ENCODE measurements at places on chromosomes 5 and 9. TPM values are rescaled to one million over a fixed set of nuclear protein-coding genes. Genes with fewer than 3 reads are reported as not detected.
A peak's percentile ranks its signal among the peaks of the same experiment; 100 is the strongest.

DNA sequence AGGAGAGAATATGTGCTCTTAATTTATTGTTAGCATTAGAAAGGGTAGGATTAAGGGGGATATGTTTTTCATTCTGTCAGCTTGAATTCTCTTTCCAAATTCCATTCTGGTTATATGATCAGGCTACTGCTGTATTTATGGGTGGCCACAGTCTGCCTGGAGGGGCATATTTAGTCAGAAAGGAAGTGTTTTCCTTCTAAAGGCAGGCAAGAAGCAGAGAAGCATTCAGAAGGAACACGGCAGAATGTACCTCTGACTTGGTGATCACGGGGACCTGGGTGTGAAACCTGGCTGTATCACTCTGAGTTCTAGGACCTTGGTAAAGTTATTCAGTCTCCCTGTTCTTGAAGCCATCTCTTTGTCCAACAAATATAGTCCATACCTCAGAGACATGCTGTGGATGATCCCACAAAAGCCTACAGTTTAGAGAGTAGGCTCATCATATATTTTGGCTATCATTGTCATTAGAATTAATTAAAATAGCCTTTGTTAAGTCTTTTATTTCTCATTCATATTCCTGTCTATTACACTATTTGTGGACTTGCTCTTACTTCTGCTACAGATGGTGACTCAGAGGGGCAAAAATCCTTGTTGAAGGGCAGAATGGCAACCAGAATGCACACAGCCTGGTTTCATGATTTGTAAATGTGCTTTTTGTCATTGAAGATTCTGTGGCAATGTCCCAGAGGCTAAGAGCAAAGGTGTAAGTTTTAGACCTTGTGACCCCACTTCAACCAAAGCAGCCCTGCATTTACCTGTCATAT, 2.7 kb downstream of the TNC start:
- H3K36me3 ChIP-seq, result no peaks in the 10 kb centered on the region
- peaks cover 73% of the 10 kb centered on the region for H3K27me3 ChIP-seq
- no peaks in the 10 kb centered on the region for H3K4me1 ChIP-seq
- H3K4me3 ChIP-seq, result no peak overlapping the region

DNA sequence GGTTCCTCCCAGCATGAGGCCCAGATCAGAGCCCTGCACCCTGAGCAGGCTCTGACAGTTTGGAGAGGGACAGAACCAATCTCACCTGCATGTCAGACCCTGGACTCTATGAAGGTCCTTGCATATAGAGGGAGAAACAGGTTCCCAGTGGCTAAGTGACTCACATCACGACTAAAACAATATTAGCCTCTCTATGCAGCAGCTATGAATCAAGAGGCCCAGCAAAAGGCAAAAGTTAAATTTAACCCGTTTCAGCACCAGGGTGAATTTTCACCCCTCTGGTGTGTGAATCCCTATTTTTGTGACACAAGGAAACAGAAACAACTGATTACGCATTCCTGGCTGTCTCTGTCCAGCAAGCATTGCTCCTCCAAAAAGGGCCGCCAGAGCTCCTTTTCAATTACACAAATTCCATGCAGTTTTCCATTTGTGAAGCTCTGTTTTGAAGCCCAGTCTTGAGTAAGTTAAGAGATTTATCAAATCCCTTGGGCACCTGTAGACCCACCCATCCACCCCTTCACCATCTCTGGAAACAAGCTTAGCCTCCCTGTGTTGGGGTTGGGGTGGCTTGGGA, 136.6 kb downstream of the GABBR2 start:
- H3K27ac ChIP-seq, result no peak overlapping the region
- H3K4me3 ChIP-seq, result no peak overlapping the region
- H3K36me3 ChIP-seq, result no peaks in the 10 kb centered on the region
- H3K27me3 ChIP-seq, result peaks cover 14% of the 10 kb centered on the region
- peaks cover 14% of the 10 kb centered on the region for H3K4me1 ChIP-seq

DNA sequence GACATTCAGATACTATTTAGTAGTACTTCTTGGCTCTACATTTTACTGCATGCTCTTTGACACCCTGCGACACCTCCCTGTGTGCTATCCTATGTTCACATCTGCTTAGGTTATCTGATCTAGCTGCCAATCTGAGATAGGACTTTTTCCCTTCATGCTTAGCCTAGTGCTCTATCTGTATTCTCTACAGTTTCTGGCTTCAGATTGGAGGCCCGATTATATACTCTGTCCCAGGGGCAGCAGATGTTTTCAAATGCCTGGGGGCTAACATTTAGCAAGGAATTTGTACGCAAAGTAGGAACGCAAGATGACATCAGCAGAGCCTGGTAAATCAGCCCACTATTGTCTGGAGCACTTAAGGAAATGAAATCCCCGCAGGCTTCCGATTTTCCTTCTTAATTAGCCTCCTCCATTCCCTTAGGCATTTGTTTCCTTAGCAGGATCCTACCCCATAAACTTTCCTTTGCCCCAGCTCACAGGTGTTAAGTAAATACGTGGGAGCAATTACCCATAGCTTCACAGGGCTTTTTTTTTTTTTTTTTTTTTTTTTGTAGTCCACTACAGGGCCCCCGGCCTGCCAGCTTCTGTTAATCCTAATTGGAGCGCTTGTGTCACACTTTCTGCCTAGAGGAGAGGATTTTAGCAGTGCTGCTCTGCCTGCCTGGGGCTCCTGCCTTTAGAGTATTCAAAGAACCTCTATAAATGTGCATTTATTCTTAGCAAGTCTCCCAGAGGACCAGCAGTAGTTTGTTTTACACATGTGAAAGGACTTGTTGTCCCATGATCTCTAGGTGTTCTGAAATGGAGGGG, 61.1 kb upstream of the LPAR1 start:
- no peaks in the 10 kb centered on the region for H3K36me3 ChIP-seq
- H3K27ac ChIP-seq, result no peak overlapping the region
- no peak overlapping the region for H3K4me3 ChIP-seq

GRCh38 chr9:121853617-121854395, 202.4 kb downstream of the DAB2IP start:
- no peak overlapping the region for H3K27ac ChIP-seq
- H3K36me3 ChIP-seq, result no peaks in the 10 kb centered on the region
- H3K4me3 ChIP-seq, result no peak overlapping the region
- DNase-seq, result no peak

DNA sequence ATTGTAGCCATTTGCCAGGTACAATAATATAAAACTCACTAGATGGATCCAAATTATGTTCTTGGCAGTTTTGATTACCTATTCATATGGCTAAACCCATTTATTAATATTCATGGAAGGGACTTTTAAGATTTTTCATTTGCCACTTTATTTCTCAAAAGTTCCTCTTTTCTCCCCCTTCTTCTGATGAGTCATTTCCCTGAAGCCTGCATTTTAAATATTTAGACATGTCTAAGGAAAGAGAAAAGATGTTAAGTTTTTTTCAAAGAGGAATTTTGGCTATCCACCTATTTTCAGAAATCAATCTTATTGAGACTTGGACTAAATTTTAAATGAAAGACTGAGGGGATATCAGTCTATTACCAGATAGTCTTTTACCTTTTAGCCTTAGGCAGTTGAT, 1189.4 kb downstream of the EFNA5 start:
- no peak overlapping the region for H3K27ac ChIP-seq
- no peak for DNase-seq
- H3K4me1 ChIP-seq, result no peaks in the 10 kb centered on the region
- no peak overlapping the region for H3K4me3 ChIP-seq

- H3K27ac ChIP-seq, result no peak overlapping the region
- no peaks in the 10 kb centered on the region for H3K27me3 ChIP-seq
- no peaks in the 10 kb centered on the region for H3K4me1 ChIP-seq
- no peak for DNase-seq
Measured at GRCh38 chr5:153753645-153754432, 263.4 kb downstream of the GRIA1 start.

DNA sequence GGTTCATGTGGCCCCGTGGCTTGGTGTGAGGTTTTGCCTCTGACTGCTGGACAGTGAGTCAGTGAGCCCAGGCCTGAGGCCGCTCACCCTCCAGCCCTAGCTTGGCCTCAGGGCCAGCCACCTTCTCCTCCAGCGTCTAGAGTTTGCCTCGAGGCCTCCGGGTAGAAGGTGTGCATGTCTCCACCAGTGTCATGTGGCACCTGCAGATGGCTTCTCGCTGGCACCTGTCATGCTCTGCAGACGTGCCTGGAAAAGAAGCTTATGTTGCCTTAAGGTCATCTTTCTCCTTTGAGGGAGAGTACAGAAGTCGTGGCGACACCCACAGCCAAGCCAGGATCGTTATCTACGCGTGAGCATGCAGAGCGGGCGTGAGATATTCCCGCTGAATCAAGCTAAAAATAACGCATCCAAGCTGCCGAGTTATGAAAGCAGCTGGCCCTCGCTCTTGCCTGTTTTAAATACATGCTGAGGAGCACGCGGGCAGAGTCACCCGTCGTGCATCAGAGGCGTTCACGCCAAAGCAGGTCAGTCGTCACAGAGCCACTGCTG, 79.7 kb upstream of the FCN2 start:
- H3K27me3 ChIP-seq, result no peaks in the 10 kb centered on the region
- no peak for DNase-seq
- no peak overlapping the region for H3K4me3 ChIP-seq
- no peaks in the 10 kb centered on the region for H3K4me1 ChIP-seq
- H3K27ac ChIP-seq, result no peak overlapping the region

- H3K27ac ChIP-seq, result no peak overlapping the region
- H3K4me3 ChIP-seq, result no peak overlapping the region
- H3K36me3 ChIP-seq, result no peaks in the 10 kb centered on the region
- no peaks in the 10 kb centered on the region for H3K4me1 ChIP-seq
- no peak for DNase-seq
- no peaks in the 10 kb centered on the region for H3K27me3 ChIP-seq
Measured at GRCh38 chr5:41275813-41276512, 62.6 kb upstream of the C6 start.

- peak; percentile 7 for DNase-seq
- no peak overlapping the region for H3K4me3 ChIP-seq
- H3K27ac ChIP-seq, result peak overlapping the region; percentile 76
- peaks cover 25% of the 10 kb centered on the region for H3K36me3 ChIP-seq
Measured at GRCh38 chr5:156929366-156929948, 33.6 kb downstream of the TIMD4 start.

GRCh38 chr5:80026841-80027240, 8.3 kb upstream of the THBS4 start:
- H3K4me3 ChIP-seq, result no peak overlapping the region
- H3K36me3 ChIP-seq, result no peaks in the 10 kb centered on the region
- H3K27me3 ChIP-seq, result no peaks in the 10 kb centered on the region
- H3K4me1 ChIP-seq, result peaks cover 6% of the 10 kb centered on the region
- no peak overlapping the region for H3K27ac ChIP-seq

DNA sequence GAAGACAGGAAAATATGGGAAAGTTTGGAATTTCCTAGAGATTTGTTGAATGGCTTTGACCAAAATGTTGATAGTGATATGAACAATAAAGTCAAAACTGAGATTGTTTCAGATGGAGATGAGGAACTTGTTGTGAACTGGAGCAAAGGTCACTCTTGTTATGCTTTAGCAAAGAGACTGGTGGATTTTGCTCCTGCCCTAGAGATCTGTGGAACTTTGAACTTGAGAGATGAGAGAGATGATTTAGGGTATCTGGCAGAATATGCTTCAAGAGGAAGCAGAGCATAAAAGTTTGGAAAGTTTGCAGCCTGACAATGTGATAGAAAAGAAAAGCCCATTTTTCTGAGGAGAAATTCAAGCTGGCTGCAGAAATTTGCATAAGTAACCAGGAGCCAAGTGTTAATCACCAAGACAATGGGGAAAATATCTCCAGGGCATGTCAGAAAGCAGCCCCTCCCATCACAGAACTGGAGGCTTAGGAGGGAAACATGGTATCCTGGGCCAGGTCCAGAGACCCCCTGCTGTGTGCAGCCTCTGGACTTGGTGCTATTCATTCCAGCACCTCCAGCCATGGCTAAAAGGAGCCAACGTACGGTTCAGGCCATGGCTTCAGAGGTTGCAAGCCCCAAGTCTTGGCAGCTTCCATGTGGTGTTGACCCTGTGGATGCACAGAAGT, 114.3 kb upstream of the STARD4 start:
- H3K27ac ChIP-seq, result no peak overlapping the region
- no peak overlapping the region for H3K4me3 ChIP-seq
- H3K27me3 ChIP-seq, result peaks cover 3% of the 10 kb centered on the region
- DNase-seq, result no peak
- H3K4me1 ChIP-seq, result peaks cover 9% of the 10 kb centered on the region

GRCh38 chr5:7815892-7816534, 34.9 kb downstream of the CFAP90 start:
- no peak overlapping the region for H3K27ac ChIP-seq
- DNase-seq, result peak; percentile 64
- H3K4me3 ChIP-seq, result no peak overlapping the region
- no peaks in the 10 kb centered on the region for H3K36me3 ChIP-seq
- peaks cover 48% of the 10 kb centered on the region for H3K27me3 ChIP-seq

- peaks cover 33% of the 10 kb centered on the region for H3K27me3 ChIP-seq
- no peaks in the 10 kb centered on the region for H3K4me1 ChIP-seq
- no peak overlapping the region for H3K27ac ChIP-seq
- no peak overlapping the region for H3K4me3 ChIP-seq
- H3K36me3 ChIP-seq, result no peaks in the 10 kb centered on the region
Measured at GRCh38 chr5:150192462-150192861, 2.6 kb downstream of the SLC6A7 start.

- H3K27ac ChIP-seq, result no peak overlapping the region
- no peaks in the 10 kb centered on the region for H3K4me1 ChIP-seq
- H3K4me3 ChIP-seq, result no peak overlapping the region
- no peaks in the 10 kb centered on the region for H3K36me3 ChIP-seq
- no peak for DNase-seq
- H3K27me3 ChIP-seq, result no peaks in the 10 kb centered on the region
Measured at GRCh38 chr5:92761585-92761984, 819.4 kb downstream of the NR2F1-AS1 start.

The MED22 gene
- 45.2 TPM for total RNA-seq

The MIER3 gene
- total RNA-seq, result 15.8 TPM

The LCN12 gene
- 1.2 TPM for total RNA-seq

The HAPLN1 gene
- not detected for total RNA-seq

The PDE6A gene
- total RNA-seq, result not detected

The TPPP gene
- total RNA-seq, result 0.08 TPM

The SFXN1 gene
- total RNA-seq, result 506 TPM

The PCDHGA6 gene
- total RNA-seq, result 0.08 TPM

The SPACA9 gene
- total RNA-seq, result 2.7 TPM

All from activated naive CD8-positive, alpha-beta T cell treated with anti-CD3 and anti-CD28 coated beads for 36 hours (primary cell).